ENCODE measurements at places on chromosomes 2 and 18. TPM values are rescaled to one million over a fixed set of nuclear protein-coding genes. Genes with fewer than 3 reads are reported as not detected.

DNA sequence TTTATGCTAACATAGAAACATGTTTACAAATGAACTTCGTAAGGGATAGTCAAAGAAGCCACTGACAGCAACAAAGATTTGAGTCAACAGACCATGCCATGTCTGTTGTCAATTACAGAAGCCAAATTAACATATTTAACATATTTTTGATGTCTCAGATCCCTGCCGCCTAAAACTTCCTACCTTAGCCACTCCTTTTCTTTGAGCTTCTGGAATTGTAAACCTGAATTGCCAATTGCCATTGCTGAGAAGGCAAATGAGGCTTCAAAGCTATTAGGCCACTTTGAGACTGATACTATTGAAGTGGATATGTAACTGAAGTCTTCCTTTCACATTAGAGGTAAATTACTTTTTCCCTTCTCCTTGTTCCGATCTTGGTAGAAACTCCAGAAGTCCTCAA is 66.0 kb upstream of the DSEL start:
- DNase-seq = no peak

- peak; percentile 71 for DNase-seq
These were observed 11.9 kb upstream of the ACTR3 start for GRCh38 chr2:113877711-113878598.

DNA sequence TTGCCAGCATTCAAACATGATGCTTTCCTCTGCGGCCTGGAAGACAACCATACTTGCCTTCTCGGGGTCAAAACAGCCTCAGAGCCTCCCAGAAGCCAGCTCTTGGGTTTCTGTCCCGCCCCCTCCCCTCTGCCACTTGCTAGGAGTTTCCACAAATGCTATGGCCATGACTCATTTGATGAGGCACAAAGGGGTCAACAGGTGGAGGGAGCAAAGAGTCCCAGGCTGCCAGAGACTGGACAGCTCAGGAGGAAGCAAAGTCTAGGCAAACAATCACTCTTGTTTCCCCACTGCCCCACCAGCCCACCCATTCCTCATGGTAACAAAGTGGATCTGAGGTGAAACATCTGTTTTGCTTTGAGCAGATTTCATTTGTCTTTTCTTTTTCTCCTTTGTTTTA is 551.1 kb downstream of the TNS1 start:
- DNase-seq = peak; percentile 43

- peak; percentile 53 for DNase-seq
These were observed 11.4 kb upstream of the ALPI start for GRCh38 chr2:232444409-232445148.

GRCh38 chr2:143701785-143702184 is 572.6 kb downstream of the ARHGAP15 start:
- DNase-seq = no peak

DNA sequence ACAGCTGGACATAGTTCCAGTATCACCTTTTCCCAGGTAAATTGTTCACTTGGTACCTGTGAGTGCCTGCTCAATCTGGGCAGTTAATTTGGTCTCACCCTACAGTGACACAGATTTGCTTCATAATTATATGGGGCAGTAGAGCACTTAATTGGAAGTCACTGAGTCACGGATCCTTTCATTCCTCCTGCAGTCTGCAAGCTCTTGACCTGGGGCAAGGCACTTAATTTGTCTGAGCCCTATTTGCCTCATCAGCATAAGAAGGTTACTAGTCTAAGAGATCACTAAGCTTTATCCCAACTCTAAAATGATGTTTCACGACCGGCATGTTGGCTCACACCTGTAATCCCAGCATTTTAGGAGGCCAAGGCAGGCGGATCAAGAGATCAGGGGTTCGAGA is 8.9 kb downstream of the FBXO36 start:
- DNase-seq = no peak

- DNase-seq = no peak
These were observed 136.5 kb downstream of the AQP4 start for GRCh38 chr18:26729008-26729407.

DNA sequence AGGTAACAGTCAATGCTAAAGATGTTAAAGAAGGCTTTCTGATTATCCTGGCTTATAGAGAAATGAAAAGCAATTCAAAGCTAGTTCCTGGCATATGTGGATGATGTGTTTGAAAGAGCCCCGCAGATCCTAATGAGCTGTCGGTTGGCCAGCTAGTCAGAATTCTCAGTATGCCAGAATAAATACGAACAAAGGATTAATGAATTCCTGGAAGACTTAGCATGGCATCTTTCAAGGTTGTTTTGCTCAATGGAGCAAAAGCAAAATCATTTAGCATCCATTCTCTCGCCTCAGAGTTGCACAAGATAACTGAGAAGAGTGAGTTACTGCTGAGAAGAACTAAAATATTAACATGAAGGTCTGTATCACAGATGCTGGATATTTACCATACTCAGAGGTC is 307.6 kb downstream of the RIT2 start:
- DNase-seq = no peak

DNA sequence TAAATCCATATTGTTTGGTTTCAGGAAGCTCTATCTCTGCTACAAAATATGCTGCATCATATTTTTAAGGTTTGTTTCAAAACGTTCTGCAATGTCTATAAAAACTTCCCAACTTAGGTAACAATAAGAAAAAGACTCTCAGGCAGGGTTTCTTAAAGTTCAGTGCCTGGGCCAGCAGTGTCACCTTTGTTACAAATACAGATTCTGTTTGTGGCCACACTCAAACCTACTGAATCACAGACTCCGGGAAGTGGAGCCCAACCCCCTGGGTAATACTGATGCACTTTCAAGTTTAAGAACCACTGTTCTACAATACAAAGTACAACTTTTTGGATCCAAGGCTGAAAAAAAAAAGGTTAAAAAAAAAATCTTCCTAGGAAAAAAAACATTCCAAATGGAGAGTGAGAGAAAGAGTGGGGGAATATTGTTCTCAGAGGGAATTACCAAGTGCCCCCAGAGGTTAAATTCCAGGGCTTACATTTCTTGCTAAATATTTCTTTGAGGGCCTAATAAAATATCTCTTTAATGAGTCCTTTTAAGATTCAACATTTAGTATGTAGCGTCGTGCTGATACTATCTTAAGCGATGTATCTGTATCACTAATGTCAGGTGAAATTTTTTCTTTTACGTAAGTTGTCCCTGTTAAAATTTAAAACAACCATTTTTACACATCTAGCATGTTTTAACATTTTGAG is 476.7 kb downstream of the TXNL1 start:
- no peak for DNase-seq

GRCh38 chr18:79856119-79857007 is 58.6 kb downstream of the KCNG2 start:
- peak; percentile 5 for DNase-seq

- peak; percentile 31 for DNase-seq
These were observed 56.7 kb downstream of the NEMP2 start for GRCh38 chr2:190477661-190478454.

GRCh38 chr2:41728788-41729338 is 319.0 kb upstream of the PKDCC start:
- no peak for DNase-seq

- no peak for DNase-seq
These were observed 203.2 kb downstream of the AGAP1 start for GRCh38 chr2:235697041-235697440.

GRCh38 chr2:168194784-168195522 is 52.4 kb downstream of the STK39 start:
- no peak for DNase-seq

DNA sequence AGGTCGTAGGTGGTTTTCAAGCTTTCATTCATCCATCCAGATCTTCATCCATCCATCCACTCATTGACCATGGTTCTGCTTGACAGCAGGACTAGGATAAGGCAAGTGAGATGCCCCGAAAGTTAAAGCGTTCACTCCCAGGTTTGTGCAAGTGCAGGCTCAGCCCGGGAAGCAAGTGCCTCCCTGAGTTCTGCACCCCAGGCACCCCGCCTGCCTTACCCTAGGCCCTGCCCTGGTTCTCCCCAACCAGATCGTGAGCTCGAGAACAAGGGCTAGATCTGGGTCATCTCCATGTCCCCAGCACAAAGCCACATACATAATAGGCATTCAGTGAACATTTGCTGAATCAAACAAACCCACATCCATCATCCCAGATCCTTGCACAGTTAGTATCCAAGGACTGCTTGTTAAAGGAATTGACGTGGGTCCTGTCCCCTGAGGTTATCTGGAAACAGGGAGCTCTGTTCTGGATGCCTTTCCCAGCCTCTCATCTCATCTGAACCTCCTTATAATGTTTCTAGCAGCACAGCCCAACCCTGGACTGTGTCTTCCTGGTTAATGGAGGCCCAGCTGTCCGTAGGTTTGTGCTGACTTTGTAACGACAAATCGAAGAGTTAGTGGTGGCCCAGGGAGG is 116.1 kb upstream of the GPC1 start:
- DNase-seq = no peak

GRCh38 chr2:130371723-130372054 is 15.8 kb downstream of the PTPN18 start:
- DNase-seq = no peak

- DNase-seq = no peak
These were observed 341.7 kb upstream of the ZNF804A start for GRCh38 chr2:184256611-184257010.

DNA sequence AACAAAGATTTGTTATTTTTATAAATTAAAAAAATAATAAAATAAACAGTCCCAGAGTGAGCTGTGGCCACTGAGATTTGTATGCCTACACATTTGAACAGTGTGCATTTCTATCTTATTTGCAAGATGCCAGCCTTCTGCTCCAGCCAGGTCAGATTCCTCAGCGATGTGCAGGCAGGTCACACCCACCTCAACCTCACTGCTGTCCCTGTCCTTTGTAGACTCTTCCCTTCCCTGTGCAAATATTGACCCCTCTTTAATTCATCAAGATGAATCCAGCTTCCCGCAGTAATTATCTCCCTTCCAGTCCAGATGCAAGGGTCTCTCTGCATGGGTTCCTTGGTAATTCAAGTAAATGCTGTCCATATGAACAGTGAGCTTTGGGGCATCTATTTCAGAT is 256.2 kb downstream of the PIEZO2 start:
- DNase-seq = no peak

DNA sequence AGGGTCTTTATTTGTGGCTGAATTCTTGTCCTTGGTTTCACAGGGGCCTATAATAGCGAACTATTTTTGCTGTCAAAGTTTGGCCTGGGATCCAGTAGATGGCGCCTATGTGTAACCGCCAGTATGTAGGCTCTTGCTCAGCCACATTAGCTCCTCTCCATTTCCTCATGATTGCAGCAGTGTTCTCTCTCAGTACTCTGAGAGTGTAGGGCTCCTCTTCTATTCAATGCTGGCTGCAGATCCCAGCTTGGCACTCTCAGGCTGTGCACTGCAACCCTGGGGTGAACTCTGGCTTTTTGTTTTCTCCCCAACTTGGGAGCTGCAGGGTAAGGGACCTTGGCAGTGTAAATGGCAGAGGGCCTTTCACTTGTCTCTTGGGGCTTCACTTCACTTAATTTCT is 344.6 kb upstream of the CHAC2 start:
- DNase-seq = peak; percentile 52

FBXO15 gene
- total RNA-seq = 0.49 TPM

GPR75 gene
- total RNA-seq = 2.4 TPM

GNLY gene
- total RNA-seq = not detected

ZNF521 gene
- 35.7 TPM for total RNA-seq

NLRC4 gene
- not detected for total RNA-seq

ALPP gene
- not detected for total RNA-seq

Data from fibroblast of the aortic adventitia (primary cell).